ENCODE measurements at places on chromosomes 3 and 15. TPM values are rescaled to one million over a fixed set of nuclear protein-coding genes. Genes with fewer than 3 reads are reported as not detected.

Gene ZNF445
- 4.8 TPM for total RNA-seq

Gene TMIE
- total RNA-seq, result 0.23 TPM

Gene TMC3
- not detected for total RNA-seq

Gene CDCP1
- total RNA-seq, result 5.4 TPM

Gene AEN
- total RNA-seq, result 127 TPM

Gene PLCB2
- 1.9 TPM for total RNA-seq

Gene ATOSA
- 9.4 TPM for total RNA-seq

Gene TRAIP
- 16.4 TPM for total RNA-seq

Gene ITGA11
- 1.2 TPM for total RNA-seq

Gene LRRC2
- 0.37 TPM for total RNA-seq

Gene EFHB
- total RNA-seq, result 0.23 TPM

Gene CALML4
- 5.4 TPM for total RNA-seq

Gene ITIH3
- total RNA-seq, result not detected

Data from A375 (cell line).